Activated CD4-positive, alpha-beta T cell treated with anti-CD3 and anti-CD28 coated beads for 1 hour (primary cell): ENCODE measurements at places on chromosomes 13 and 19.

GRCh38 chr19:1115646-1116420 is 12.0 kb downstream of the GPX4 start:
- no peak for DNase-seq

DNA sequence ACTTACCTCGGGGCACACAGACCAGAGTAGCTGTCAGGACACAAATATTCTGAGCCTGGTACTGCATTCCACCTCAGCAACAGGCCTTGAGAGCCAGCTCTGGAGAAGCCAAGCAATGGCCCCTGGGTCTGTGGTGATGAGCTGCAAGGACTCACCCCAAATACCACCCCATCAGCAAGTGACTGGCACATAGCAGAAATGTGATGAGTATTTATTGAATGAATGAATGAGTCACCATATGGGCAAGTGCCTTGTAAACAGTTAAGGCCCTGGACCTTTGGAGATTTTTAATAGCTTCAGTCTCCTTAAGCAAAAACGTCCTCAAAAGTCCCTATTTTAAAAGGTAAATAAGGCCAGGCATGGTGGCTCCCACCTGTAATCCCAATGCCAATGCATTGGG is 18.2 kb downstream of the GSX1 start:
- no peak for DNase-seq

- DNase-seq, result no peak
These were observed 233.9 kb downstream of the ABCC4 start for GRCh38 chr13:95067303-95067702.

DNA sequence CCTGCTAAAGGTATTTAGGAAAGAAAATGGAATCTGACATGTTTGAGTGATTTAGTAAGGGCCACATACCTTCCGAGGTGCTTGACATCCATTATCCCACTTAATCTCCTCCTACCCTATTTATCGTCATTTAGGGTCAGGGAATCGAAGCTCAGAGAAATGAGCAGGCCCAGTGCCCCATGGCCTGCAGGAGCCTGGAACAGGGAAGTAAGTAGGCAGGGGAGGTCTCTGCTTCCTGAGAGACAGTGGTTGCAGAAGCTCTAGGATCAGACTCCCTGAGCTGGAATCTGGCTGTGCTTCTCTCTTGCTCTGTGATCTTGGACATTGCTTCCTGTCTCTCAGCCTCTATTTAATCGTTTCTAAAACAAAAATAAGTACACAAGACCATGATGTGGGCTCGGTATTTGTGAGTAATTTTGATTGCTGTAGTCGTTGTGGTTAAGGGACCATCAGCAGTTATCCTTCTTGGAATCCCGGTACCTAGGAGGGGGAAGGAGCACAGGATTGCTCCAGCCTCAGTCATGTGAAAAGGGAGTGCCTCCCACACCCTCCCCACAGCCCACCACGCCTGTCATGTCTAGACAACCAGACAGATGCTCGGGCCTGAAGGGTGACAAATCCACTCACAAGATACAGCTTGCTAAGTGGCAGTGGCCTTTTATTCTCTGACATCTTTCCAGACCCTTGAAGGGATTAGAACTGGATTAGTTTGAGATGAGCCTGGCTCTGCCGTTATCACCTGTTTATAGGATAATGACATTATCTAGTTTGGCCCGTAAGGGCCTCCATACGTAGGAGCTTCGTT is 169.2 kb upstream of the TSHZ3 start:
- no peak for DNase-seq

DNA sequence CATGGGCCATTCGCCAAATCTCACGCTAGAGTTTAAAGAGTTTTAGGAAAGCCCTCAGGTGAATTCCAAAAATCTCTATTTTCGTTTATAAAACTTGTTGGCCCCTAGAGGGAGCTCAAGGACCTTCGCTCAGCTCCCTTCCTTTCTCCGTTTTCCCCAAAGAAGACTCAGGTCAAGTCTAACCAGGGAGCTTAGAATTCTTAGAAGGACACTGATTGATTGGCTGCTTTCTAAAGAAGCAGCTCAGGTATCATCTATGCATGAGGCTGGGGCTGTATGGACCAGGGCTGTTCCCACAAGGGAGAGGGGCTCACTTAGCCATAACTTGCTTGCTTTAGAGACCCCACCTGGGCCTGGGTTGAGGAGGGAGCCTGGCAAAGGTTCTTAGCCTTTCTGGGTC is 20.5 kb downstream of the DZIP1 start:
- DNase-seq, result no peak

GRCh38 chr13:29454931-29455481 is 140.5 kb downstream of the SLC7A1 start:
- DNase-seq, result no peak

GRCh38 chr13:23408026-23408425 is 25.5 kb downstream of the SACS start:
- DNase-seq, result no peak

DNA sequence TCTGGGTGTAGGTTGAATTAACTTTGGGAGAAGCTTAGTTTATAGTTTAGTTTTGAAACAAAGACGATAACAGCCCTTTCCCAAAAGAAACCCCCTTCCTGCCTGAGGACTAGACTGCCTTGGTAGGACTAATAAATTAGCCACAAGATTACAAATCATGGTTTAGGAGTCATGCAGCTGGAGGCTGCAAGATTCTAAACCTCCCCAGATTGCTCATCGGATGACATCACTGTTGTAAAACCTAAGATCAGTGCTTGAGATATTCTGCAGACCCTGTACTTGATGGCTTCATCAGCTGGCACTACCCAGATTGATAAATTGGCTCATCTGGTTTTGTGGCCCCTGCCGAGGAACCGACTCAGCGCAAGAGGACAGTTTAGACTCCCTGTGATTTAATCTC is 35.9 kb upstream of the MPHOSPH8 start:
- DNase-seq, result no peak

GRCh38 chr19:50173127-50173526 is 10.0 kb upstream of the IZUMO2 start:
- DNase-seq, result no peak

GRCh38 chr19:17868669-17869068 is 3.1 kb upstream of the SLC5A5 start:
- no peak for DNase-seq

DNA sequence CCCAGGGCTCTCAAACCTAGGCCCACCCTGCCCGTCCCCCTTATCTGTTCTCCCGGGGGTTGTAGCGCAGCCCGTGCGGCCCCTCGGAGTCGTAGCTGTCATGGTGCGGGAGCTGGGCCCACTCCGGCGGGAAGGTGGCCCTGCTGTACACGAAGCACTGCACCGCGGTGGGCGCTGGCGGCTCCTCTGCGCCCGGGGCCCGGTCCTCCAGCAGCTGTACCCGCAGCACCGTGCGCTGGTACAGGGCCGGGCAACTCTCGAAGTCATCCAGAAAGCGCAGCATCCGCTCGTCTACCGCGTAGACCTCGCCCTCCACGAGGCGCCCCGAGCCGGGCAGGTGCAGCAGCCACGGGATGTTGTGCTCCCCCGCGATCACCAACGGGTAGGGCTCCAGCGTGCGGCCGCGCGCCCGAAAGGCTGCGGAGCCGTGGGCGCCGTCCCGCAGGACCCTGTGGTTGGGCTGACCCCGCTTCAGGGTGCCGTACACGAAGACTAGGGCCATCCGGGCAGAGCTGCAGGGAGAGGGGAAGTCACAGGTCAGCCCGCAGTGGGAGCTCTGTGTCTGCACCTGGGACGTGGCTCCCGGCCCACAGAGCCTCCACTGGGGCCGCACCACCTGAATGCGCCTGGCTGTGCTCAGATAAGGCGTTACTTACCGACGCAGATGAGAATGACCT is 56.4 kb downstream of the GGACT start:
- DNase-seq, result no peak

GRCh38 chr13:41315443-41316047 is 4.5 kb downstream of the NAA16 start:
- no peak for DNase-seq

DNA sequence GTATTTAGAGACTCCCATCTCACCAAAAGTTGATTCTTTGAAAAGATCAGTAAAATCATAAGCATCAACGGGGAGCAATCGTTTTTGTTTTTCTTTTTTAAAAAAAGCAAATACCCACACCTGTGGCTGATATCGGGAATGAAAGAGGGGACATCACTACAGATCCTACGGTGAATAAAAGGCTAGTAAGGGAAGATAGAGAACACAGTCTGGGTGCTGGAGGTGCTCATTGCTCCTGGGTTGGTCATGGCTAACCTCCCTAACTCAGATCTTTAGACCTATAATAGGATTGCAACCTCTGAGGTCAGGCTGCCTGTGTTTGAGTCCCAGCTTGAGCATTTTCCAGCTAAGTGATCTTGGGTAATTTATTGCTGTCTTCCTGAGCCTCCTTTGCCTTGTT is 1.1 kb downstream of the EHD2 start:
- no peak for DNase-seq

DNA sequence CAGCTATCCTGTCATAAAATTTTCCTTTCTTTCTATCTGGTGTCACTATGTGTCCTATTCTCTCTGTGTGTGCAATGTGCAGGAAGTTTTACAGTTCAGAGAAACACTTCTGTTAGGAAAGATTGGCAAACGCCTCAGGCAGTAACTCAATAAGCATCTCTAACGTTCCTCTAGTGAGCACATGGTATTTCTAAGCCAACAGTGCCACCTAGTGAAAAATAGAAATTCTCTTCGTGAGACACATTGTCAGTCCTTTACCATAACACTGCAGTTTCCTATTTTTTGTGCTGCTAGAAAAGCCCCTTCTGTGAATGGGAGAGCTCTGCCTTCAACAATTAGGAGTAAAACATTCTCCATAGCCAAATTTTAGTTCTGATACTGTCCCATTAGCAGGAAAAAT is 50.7 kb downstream of the ZNF723 start:
- DNase-seq, result no peak

- DNase-seq, result peak; percentile 71
These were observed 44.3 kb upstream of the CEACAM21 start for GRCh38 chr19:41531438-41532311.

DNA sequence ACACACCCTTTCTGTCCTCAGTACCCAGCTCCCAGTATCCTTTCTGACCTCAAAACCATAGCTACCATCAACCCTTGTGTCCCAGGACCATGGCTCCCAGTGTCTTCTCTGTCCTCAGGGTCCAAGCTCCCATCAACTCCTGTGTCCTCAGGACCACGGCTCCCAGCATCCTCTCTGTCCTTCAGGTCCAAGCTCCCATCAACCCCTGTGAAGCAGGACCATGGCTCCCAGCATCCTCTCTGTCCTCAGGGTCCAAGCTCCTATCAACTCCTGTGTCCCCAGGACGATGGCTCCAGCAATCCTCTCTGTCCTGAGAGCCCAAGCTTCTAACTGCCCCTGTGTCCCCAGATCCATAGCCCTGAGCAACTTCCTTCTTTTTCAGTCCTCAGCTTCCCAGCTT is 1.7 kb upstream of the CADM4 start:
- no peak for DNase-seq

DNA sequence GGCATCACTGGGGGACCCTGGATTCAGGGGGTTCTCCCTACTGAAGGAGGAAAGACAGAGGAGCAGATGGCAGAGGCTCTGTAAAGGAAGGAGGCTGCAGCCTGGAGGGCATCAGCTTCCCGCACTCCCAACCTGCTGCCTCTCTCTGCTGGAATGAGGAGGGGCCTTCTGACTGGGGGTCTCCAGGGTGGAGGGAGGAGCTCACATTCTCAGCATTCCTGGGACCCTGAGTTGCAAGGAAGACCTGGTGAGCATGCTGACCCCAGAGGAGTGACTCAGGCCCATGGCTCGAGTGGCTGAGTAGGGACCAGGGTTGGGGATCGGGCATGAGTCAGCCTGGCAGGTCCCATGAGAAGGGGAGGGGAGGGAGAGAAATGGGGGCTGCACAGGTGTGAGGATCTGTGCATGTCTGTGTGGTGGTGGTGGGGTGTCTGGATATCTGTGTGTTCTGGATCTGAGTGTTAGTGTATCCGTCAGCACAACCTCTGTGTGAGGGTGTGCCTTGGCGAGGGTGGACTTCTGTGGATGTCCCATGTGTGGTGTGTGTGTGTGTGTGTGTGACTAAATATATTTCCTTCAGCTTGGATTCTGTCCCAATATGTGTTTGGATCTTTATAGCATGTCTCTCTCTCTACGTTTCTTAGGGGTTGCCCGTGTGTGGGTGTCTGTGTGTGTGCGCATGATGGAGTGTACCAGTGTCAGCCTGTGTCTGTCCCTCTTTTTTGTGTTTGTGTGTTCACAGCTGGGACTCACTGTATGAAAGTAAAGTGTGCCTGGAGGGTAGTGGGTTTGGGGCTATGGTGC is 4.6 kb downstream of the AXL start:
- no peak for DNase-seq

DNA sequence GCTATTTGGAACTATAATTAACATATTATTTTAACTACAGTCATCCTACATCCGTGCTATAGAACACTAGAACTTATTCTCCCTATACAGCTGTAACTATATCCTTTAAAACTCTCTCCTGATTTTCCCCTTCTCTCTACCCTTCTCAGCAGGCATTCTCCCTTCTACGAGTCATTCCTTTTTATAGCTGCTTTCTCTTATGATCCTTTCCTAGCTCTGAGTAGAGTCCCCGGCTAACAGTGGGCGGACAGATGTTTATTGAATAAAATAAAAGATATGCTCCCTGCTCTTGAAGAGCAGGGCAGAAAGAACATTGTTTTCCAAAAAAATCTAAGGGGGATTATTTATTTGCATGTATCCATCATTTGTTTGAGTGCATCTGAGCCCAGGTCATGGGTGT is 246.5 kb upstream of the TMTC4 start:
- DNase-seq, result no peak

- DNase-seq, result no peak
These were observed 168.9 kb downstream of the PTPRS start for GRCh38 chr19:5171711-5172110.

DNA sequence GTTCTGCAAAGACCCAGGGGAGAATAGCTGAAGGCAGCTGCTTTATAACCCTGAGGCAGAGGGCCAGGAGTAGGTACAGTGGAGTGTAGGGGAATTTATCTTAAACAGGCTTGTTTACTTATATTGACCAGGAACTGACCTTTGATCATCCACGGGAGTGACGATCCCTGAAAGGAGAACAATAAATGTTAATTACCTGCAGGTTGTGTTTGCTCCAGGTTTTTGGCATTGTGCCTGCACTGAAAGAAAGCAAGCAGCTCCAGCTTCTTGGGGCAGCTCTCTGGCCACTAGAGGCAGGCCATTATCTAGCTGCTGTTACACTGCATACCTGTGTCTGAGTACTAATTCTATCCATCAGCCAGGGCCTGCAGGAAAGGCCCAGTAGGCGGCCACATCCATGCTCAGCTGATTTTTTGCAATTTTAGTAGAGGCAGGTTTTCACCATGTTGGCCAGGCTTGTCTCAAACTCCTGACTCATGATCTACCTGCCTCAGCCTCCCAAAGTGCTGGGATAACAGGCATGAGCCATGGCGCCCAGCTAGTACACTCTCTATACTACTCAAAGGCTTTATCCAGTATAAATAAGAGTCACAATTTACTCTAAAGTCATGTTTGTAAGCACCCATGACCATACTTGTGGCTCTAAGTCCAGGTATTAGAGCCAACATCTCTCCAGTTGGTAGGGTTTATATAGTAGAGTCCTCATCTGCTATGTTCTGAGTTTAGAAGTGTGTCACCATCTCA is 8.5 kb upstream of the ZNF91 start:
- no peak for DNase-seq

- DNase-seq, result no peak
These were observed at the start of gene ZFP28 for GRCh38 chr19:56538761-56539263. ZFP28 (plus strand) TSS chr19:56538948; CDS start chr19:56539019, 71 bp downstream.

GRCh38 chr19:55641426-55642152 is 787 bp downstream of the ZNF580 start:
- DNase-seq, result no peak

- no peak for DNase-seq
These were observed 244.8 kb downstream of the NHLRC3 start for GRCh38 chr13:39283072-39283471.
